ENCODE measurements at places on chromosomes 12 and 14.

GRCh38 chr14:96735526-96735925 lies 61.7 kb upstream of the VRK1 start:
- no peak overlapping the region for H3K4me3 ChIP-seq
- no peak for DNase-seq
- H3K27ac ChIP-seq: no peak overlapping the region

DNA sequence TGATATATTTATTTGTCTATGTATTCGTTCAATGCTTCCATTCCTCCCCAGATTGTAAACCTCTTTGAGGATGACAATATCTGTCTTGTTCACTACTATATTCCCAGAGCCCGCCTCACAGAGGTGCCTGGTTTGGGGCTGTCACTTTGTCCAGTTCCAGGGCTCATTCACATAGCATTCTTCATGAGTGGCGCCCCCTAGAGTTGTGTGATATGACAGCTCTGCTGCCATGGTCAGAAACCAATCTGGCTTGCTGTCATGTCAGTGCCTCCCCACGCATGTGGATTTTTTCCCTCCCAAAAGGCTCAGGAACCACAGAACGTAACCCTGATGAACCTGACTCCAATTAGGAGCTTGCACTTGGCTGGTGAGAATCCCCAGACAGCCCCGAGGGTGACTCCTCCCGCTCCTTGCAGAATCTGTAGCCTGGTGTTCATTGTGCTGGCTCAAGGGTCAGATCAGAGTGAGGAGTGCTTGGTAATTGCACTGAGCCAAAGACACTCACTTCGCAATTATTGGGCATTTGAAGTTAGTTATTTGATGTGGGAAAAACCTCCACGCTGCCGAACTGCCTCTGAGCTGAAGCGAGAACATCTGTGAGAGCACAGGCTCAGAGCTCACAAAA lies 145.5 kb downstream of the PTPN11 start:
- no peaks in the 10 kb centered on the region for H3K4me1 ChIP-seq
- no peaks in the 10 kb centered on the region for H3K27me3 ChIP-seq
- no peak for DNase-seq
- H3K27ac ChIP-seq: no peak overlapping the region

- no peak for DNase-seq
- H3K4me3 ChIP-seq: no peak overlapping the region
- H3K27ac ChIP-seq: no peak overlapping the region
Measured at GRCh38 chr12:42360747-42361403, 34.9 kb downstream of the PPHLN1 start.

GRCh38 chr12:6735448-6736191 lies 11.8 kb downstream of the COPS7A start:
- H3K36me3 ChIP-seq: peaks cover 14% of the 10 kb centered on the region
- no peak overlapping the region for H3K4me3 ChIP-seq
- H3K27me3 ChIP-seq: no peaks in the 10 kb centered on the region
- no peaks in the 10 kb centered on the region for H3K4me1 ChIP-seq
- H3K27ac ChIP-seq: no peak overlapping the region

GRCh38 chr12:93763746-93764147 lies 86.6 kb downstream of the CRADD start:
- no peaks in the 10 kb centered on the region for H3K27me3 ChIP-seq
- no peak overlapping the region for H3K27ac ChIP-seq
- no peak for DNase-seq
- no peak overlapping the region for H3K4me3 ChIP-seq

- no peak for DNase-seq
- no peak overlapping the region for H3K4me3 ChIP-seq
- H3K27me3 ChIP-seq: no peaks in the 10 kb centered on the region
- peaks cover 29% of the 10 kb centered on the region for H3K4me1 ChIP-seq
Measured at GRCh38 chr12:53235742-53236442, 3.9 kb upstream of the RARG start.

Data from thoracic aorta (tissue), 2 donors.